GM12892 (cell line): ENCODE measurements at places on chromosomes 4 and X.
A peak's percentile ranks its signal among the peaks of the same experiment; 100 is the strongest.

- DNase-seq = no peak
These were observed 315.9 kb downstream of the MAPK10 start for GRCh38 chr4:86043755-86044592.

GRCh38 chr4:9811806-9812205, 30.4 kb downstream of the DRD5 start:
- DNase-seq = no peak

GRCh38 chr4:78765432-78766006, 10.6 kb upstream of the BMP2K start:
- no peak for DNase-seq

- DNase-seq = no peak
These were observed 365.2 kb downstream of the FAT4 start for GRCh38 chr4:125679989-125680388.

- DNase-seq = no peak
These were observed 72.7 kb upstream of the STS start for GRCh38 chrX:7074908-7075204.

DNA sequence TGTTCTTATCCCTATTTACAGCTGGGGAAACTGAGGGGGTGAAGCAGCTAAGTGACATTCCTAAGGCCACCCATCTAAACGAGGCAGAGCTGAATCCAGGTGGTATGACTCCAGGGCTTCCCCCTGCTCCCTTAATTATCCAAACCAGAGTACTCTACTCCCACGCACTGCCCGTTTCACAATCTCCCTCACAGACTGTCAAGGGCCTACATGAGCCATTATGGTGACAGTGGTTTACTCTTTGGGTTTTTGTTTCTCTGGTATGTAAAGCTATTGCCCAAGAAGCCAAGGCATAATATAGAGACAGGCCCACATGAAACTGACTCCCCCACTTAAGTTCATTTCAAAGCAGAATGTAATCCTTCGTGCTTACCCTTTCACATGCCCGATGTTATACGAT, 95.1 kb downstream of the NHS start:
- no peak for DNase-seq

DNA sequence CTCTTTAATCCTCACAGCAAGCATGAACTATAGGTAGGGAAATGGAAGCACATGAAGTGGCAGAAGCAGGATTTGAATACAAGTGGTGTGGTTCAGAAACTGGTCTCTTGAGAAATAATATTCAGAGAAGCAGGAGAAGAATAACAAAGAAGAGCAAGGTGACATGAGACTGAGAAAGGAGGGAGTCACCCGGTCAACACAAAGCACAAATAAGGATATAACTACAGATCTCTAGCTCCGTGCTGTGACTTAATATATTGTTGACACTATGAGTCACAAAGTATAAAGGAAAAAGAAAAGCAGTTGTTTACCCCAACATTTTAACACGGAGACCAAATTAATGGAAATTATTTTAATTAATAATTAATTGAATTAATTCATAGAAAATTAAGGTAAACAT, 204.5 kb downstream of the CPE start:
- no peak for DNase-seq

- DNase-seq = no peak
These were observed 10.3 kb downstream of the ADH5 start for GRCh38 chr4:99078336-99078735.

DNA sequence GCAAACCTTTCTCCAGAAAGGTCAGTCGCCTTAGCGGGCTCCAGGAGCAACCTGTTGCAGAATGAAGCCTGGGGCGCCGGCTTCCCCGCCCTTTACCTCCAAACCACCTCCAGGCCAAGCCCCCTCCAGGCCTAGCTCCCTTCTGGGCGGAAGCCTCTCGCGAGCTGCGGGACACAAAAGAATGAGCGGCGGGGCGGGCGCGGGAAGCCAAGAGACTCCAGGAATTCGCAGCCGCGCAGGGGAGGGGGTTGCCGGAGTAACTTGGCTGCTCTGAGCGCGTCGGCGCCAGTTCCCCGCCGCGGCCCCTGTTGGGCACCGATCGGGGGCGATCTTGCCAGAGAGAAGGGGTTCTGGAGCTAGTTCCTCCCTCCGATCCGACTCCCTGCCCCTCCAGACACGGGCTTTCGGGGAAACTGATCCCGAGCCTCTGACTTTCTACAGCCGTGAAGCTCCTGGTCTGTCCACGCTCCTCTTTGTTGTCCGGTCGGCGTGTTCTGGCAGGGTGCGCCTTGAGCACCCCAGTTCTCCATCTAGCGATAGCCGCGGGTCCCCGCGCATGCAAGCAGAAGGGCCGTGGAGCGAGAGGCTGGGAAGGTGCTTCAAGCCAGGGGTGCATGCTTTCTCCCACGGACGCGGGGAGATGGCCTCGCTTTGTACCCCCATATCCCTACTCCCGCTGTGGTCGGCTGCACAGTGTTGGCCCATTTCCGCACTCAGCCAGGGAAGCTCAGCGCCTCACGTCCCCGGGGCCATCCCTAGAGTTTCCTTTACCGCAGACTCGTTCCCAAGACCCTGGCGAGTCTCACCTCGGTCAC, 1.2 kb downstream of the PROM1 start:
- peak; percentile 23 for DNase-seq

DNA sequence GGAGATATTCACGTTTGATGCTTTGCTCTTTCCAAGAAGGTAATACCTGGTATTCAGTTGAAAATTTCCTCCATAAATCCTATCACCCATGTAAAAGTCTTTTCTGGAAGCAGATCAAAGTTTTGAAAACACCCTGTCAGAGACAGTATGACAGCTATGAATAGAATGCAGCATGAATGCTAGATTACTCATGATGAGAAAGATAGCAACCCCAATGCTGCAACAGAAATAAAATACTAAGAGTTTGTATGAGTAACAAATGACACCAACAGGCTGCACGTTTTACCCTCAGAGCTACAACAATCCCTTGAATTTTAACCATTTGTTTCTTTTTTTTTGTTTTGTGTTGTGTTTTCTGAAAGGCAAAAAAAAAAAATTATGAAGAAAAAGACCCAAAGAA, 108.6 kb downstream of the ARHGAP6 start:
- DNase-seq = no peak

DNA sequence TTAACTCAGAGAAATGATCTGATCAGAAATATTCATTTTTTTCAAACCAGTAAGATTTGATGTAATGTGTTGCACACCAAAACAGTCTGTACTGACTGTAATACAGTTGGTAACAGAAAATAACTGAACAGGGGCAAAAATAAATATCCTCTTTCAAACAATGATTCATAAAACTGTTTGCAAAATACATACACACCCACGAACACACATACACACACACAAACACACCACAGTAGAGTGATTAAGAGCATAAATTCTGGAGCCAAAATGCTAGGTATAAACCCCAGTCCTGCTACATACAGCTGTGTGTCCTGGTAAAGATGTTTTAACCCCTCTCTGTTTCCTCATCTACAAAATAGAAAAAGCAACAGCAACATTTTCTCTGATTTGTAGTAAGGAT, 376.6 kb downstream of the PDGFC start:
- DNase-seq = no peak

DNA sequence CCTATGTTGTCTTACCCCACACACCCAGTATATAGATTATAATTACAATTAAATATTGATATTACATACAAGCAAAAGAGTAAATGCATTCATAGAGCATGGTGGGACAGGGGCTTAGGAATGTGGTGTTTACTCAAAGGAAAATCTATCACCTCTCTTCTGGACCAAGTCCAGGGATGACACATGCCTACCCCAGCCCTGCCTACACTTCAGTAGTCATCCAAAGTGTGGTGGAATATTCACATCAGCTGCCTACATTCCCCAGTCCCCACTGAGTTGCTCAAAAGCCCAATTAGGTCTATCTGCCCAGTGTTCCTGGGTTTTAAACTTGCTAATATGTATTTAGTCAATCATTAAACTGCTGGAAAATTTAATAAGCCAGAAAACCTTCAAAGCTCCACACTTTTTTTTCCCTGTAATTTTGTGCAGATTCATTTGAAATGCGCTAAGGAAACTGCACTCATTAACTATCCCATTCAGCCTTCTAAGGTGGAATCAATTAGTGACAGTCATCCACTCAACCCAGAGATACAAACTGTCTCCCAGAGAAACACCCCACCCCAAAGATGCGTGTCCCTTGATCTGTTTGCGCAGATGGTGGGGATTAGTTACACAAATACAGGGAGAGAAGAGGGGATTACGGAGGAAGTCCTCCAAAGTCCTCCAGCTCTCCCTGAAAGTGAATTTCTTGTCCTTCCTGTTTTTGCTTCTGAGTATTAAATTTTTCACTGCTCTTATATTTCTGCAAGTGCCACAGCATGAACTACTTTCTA, 91.7 kb upstream of the KDR start:
- no peak for DNase-seq

DNA sequence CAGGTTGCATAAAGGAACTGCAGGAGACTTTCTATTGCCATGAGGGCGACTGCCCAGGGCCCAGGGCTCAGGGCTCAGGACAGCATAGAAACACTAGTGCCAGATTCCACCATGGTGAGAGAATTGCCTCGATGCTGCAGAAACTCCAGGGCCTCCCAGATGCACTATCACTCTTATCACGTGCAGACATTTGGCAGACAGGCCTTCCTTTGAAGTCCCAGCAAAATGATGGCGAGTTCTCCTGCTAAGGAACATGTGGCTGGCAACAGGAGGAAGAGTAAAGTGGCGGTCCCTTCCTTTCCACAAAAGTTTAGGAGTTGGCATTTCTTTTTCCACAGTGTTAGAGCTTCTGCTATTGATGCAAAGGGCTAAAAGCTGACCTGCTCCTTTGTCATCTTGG, 214.0 kb upstream of the LNX1 start:
- DNase-seq = no peak

- DNase-seq = no peak
These were observed 89.0 kb downstream of the PLAC1 start for GRCh38 chrX:134569306-134569705.

DNA sequence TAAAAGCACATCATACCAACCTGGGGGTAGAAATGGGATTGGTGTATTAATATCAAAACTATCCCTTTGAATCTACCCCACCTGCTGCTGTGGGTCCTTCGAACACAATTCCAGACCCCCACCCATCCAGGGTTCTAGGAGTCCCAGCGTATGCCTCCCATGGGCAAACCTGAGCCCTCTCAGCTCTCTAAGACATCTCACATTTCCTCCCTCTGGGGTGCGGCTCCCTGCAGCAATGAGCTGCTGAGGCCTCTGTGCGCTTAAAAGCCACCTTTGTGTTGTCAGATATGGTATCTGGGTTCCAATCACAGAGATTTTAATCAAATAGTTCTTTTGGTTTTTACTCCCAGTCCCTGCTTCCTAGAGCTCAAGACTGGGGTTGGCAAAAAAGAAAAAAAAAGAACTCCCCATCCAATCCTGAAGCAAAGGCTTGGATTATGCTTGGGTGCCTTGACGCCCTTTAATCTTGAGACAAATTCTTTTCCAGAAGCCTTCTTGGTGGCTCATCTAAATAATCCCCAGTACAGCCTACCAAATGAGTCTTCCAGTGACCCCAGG, 37.5 kb upstream of the NOCT start:
- DNase-seq = no peak

- no peak for DNase-seq
These were observed 9.8 kb downstream of the ZBTB33 start for GRCh38 chrX:120260369-120260768.

- no peak for DNase-seq
These were observed 216.7 kb downstream of the IL13RA2 start for GRCh38 chrX:114800719-114801118.

GRCh38 chrX:68438575-68438974, 5.3 kb upstream of the OPHN1 start:
- no peak for DNase-seq

DNA sequence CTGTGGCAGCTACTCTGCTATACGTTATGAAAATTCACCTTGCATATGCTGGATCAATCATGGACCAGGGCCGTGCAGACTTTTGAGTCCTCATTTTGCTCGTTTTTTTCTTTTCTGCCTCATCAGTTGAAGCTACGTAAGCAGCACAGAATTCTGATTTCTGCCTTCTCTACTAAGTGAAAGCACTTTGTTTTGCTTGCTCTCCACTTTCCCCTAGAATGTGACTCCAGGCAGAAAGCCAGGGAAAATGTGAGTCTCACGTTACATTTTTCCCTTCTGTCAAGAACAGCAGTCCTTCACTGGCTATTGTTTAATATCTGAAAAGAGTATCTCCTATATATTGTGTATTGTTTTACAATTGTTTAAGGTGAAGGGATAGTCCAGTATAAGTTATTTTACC, 1840.1 kb downstream of the PCDH7 start:
- DNase-seq = no peak

GRCh38 chr4:101667348-101667747, 123.2 kb upstream of the BANK1 start:
- DNase-seq = no peak

DNA sequence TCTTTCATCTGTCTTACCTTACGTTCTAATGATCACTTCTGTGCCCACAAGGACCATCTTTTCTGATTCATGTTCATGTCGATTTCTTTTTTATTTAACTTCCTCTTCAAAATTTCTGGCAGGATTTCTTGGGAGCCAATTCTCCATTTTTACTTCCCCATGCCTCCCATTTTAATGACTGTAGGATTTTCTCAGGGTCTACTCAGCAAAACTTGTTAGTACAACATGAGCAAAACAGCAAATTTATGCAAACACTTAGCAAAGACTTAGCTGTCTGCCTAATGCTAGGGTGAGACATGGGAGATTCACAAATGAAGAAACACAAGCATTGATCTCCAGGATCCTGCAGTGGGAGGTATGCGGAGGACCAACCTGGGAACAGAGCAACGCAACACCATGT, 5.5 kb downstream of the CD38 start:
- no peak for DNase-seq

DNA sequence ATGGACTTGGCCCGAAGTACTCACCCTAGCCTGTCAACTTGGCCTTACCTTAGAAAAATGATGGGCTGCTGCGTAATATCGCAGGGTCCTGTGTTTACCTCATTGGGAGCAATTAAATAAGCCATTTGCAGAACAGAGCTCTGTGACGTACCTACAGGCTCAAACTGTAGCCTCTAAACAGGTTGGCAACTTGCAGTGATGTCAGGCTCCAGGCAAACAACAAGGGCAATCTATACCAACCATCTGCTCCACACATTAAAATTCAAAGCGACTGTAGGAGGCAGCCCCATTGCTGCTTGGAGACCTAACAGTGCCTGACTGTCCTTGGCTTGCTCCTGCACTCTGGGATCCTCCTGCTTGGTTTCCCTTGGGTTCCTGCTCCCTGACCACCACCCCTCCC, 17.2 kb downstream of the VGLL1 start:
- no peak for DNase-seq

GRCh38 chrX:44876086-44876485, 3.1 kb downstream of the KDM6A start:
- no peak for DNase-seq

- DNase-seq = no peak
These were observed 59.9 kb downstream of the RTL9 start for GRCh38 chrX:110418316-110419235.

DNA sequence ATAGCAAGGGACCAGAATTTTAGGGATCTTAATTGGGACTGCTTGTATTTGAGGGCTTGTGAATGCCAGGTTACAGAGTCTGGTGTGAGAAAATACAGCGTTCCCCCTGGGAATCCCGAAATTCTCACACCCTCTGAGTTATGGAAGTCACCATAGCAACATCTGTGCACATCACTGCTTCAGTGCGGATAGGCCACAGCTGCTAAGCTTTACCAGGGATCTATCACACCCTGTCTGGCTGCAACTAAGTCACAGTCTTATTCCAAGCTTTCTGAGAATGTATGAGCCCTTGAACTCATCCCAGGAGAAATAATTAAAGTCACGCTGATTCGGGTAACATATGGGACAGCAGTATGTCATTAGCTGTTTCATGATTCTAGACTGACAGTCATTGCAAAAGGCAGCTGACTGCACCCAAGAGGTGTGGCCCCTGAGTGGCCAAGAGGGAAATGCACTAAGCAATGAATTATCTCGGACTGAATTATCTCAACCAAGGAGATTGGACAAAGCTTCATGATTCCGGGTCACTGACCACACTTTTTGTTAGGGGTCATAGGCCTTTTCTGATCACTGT, 46.7 kb upstream of the BTC start:
- DNase-seq = no peak
